Cardiac muscle cell (in vitro differentiated cells and primary cell): ENCODE measurements at places on chromosomes 3 and 15. TPM values are rescaled to one million over a fixed set of nuclear protein-coding genes. Genes with fewer than 3 reads are reported as not detected.

The BFSP2 gene
- polyA plus RNA-seq = not detected in 2 replicates

The DUOXA2 gene
- not detected in 2 replicates for polyA plus RNA-seq

The CX3CR1 gene
- 1.4 and 2.6 TPM in 2 replicates for polyA plus RNA-seq

The RPSA gene
- 329 and 344 TPM in 2 replicates for polyA plus RNA-seq

The DLG1 gene
- polyA plus RNA-seq = 42.8 and 50.8 TPM in 2 replicates
